ENCODE measurements at places on chromosomes 4 and X.

DNA sequence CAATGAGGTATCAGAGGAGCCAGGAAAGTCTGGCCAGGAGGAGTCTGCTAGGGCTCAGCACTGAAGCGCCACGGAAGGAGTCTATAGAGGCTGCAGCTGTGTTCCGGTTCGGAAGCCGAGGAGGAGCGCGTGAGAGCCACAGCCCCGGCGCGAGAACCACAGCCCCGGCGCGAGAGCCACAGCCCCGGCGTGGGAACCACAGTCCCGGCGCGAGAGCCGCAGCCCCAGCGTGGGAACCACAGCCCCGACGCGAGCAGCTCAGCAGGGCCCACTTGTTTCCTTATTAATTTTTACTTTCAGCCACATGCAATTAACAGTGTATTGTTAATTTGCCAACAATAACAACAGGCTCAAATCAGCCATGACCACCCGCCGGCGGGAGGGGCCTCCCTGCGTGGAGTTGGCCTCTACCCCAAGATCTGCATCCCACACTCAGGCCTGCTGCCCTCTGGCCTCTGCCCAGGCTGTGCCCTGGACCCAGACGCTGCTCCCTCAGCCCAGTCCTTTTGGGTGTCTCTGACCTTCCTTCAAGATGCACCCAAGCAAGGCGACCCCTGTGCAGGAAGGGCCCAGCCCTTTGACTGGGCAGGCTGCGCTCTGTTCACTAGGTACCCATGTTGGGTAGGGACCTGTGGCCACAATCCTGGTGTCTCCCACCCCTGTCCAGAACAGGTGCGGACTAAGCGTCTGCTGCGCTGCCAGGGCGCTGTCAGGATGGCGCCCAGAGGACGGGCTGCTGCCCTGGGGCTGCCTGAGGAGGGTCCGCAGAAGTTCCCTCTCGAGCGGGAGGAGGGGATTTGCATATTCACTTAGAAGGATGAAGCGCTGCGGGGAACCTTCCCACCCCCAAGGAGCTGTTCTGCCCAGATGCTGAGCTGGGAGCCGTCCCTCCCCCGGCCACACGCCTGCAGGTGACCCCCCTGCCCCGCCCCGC, 113.8 kb downstream of the ADRA2C start:
- peak; percentile 76 for ATAC-seq

- no peak for ATAC-seq
Observed at GRCh38 chr4:145533001-145533400, 51.3 kb downstream of the SMAD1 start.

DNA sequence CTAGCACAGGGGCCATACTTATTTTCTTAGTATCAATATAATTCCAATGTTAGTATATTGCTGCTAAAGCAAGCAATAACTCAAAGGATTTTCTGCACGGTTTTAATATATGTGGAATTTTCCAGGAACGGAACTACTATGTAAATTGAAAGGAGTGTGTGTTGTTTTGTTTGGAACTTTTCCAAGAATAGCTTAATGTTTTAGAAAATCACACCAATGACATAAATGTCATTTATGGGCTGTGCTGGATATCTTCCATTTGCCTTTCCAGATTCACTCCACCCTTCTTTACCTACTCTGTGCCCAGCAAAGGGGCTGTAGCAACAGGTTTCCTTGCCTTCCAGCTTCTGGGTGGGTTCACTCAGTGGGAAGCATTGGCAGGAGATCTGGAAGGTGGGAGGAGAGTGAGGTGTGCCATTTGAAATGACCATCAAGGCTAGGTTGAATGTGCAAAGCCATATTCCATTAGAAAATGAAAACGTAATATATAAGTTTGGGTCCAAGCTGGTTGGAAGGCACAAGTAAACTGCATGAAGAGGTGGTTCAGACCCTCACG, 25.2 kb upstream of the ZFX start:
- ATAC-seq: no peak

DNA sequence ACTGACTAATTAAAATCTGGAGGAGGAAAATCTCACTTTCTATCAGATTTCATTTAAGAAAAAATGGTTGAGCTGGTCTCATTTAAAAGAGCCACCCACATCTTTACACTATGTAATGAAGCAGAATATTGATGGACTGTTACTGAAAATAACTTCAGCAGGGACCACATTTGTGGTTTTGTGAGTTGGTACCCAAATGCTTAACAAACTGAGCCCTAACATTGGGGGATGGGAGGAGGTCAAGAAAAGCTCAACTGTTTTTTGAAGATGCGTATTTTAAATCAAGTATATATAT, 30.1 kb downstream of the HOPX start:
- no peak for ATAC-seq

DNA sequence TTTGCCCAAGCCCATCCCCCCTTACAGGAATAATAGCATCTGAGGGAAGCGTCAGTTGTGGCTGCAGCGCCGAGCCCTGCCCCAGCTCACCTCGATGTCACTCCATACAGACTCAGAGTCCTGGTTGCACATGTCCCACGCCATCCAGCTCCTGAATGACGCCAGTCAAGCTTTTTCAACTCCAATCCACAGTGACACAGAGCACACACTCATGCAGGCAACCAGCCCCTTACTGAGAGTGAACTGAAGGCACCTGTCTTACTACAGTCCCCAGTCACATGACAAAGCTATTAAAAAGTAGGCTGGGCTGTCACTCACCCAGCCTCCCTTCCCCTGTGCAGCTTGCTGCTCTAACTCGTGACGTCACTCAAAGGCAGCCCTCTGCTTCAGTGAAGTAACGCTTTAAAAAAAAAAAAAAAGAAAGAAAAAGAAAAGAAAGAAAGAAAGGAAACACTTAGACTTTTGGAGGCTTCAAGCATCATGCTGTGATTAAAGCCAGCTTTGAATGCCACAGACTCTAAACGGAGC, at the start of gene PPARGC1A:
Gene PPARGC1A (minus strand): TSS at position 234 of the 528 bp plus-strand sequence. CDS start 90 bp downstream, at position 144.
- ATAC-seq: peak; percentile 60

DNA sequence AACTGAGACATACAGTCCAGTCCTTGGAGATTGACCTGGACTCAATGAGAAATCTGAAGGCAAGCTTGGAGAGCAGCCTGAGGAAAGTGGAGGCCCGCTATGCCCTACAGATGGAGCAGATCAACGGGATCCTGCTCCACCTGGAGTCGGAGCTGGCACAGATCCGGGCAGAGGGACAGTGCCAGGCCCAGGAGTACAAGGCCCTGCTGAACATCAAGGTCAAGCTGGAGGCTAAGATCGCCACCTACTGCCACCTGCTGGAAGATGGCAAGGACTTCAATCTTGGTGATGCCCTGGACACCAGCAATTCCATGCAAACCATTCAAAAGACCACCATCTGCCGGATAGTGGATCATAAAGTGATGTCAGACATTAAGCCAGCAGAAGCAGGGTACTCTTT, 20.4 kb upstream of the FRMPD3 start:
- no peak for ATAC-seq
